Fibroblast of lung (primary cell): ENCODE measurements at places on chromosomes 12 and 14. TPM values are rescaled to one million over a fixed set of nuclear protein-coding genes. Genes with fewer than 3 reads are reported as not detected.

ART4 gene
- not detected in 2 replicates for total RNA-seq

P2RX7 gene
- 16.7 and 17.2 TPM in 2 replicates for total RNA-seq

AGAP2 gene
- under 0.01 and 0.17 TPM in 2 replicates for total RNA-seq

TMTC2 gene
- 9.0 and 9.7 TPM in 2 replicates for total RNA-seq

HCAR2 gene
- total RNA-seq: under 0.01 TPM in 1 of 2 replicates, not detected in the other

WNT1 gene
- not detected in 2 replicates for total RNA-seq

DNA sequence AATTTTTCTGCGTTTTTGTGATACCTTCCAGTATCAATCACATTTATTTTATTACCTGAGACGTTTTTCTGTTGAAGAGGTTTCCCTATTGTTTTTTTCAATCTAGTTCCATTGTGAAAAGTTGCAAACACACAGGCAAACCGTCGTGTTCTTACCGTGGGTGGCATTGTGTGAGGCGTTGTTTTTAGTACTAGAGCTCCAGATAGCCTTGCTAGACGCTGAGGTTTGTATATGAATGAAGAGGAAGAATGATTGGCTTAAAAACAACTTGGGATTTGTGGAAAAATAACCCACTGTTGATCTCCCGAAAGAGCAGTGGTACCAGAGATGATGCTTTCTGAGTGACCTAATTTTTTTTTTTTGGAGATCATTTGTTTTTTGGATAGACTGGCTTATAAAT, 1.0 kb downstream of the SOCS4 start:
- no peak for DNase-seq

GRCh38 chr14:64423987-64424386, 35.8 kb downstream of the MTHFD1 start:
- peak; percentile 88 for DNase-seq

GRCh38 chr14:93379831-93380230, 32.8 kb downstream of the COX8C start:
- no peak for DNase-seq

DNA sequence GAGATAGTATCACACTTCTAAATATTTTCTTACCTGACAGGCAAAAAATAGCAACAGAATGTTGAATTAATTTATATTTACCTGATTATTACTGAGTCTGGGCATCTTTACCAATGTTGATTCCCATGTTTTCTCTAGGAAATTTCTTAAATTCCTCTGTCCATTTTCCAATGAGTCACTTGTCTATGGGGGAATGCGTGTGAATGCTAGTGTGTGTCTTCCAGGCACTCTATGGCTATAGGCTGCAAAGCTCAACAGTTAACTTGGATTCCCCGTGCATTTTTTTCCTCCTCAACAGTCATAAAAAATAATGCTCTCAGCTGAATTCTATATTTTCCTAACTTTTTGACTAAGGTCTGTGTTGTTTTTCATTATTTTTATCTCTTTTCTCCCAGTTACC, 1385.8 kb upstream of the FLRT2 start:
- DNase-seq: peak; percentile 3

DNA sequence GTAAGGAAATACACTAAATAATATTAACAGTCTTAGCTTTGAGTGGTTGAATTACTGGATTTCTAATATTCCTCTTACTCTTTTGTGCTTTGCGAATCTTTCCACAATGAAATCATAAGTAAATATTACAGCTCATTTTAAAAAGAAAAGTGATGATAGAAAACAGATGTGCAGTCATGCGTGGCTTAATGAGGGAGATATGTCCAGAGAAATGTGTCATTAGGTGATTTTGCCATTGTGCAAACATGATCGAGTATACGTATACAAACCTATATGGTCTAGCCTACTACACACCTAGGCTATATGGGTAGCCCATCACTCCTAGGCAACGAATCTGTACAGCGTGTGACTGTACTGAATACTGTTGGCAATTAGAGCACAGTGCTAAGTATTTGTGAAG, 59.3 kb downstream of the SLC15A5 start:
- no peak for DNase-seq

DNA sequence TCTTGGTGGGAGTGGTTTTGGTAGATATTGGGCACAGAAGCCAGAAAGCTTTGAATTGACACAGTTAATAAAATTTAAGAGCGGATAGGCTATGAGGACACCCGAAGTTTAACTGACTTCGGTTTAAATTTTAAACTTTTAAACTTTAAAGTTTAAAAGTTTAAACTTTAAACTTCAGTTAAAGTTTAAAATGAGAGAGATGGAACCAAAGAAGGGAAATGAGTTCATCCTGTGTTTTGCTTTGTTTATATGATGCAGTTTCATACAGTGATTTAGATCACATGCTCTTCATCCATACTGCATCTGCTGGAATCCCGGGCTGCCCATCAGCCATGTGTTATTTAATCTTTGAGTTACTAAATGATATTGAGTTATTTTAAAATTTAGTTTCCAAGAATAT, 27.2 kb upstream of the LRRK2 start:
- no peak for DNase-seq

GRCh38 chr12:118959985-118960560, 21.3 kb upstream of the SRRM4 start:
- no peak for DNase-seq

GRCh38 chr14:21985081-21985480, 311.5 kb upstream of the OR4E1 start:
- DNase-seq: no peak

DNA sequence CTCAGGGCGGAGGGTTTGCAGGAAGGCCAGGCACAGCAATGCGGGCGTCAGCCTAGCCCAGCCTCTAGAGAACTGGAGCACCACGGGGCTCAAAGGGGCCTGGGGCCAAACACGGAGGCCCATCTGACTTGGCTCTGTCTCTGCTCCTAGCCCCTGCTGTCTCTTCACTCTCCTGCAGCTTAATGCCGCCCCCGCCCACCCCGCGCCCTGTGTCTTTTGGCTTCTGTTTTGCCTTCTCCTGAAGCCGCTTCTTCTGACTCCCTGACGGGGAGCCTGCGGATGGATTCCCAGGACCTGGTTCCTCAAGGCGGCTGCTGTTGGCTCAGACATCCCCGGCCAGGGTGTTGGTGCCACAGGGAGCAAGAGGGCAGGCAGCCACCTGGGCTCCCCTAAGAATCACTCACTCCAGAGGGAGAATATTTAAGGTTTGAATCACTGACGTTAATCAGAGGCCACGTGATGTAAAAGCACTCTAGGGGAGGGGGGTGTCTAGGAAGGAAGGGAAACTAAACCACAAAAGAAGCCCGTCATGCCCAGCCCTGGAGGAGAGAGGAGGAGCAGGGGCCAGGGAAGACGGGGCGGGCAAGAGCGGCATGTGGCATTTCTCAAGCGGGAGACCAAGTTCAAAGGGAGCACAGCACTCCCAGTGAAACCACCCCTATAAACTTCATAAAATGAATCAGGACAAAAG, 36.9 kb upstream of the PRMT8 start:
- peak; percentile 84 for DNase-seq

DNA sequence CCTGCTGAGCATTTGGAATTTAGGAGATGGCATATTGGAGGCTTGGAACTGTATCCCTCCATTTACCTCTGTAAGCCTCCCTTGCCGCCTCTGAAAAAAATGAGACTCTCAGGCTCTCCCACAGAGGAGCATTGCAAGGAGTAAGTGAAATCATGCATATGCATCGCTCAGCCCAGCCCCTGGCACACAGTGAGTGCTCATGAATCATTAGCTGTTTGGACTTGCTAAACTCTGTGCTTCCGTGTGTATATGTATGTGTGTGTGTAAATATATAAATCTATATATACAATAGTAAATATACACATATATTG, 17.1 kb upstream of the TBX3 start:
- no peak for DNase-seq

- no peak for DNase-seq
Measured at GRCh38 chr14:92340931-92341330, 18.0 kb downstream of the SLC24A4 start.
